ENCODE measurements at places on chromosomes 13 and 19. TPM values are rescaled to one million over a fixed set of nuclear protein-coding genes. Genes with fewer than 3 reads are reported as not detected.

GRCh38 chr13:99778500-99778899 is 193.1 kb downstream of the ZIC5 start:
- no peak for DNase-seq
- no peaks in the 10 kb centered on the region for H3K4me1 ChIP-seq
- no peaks in the 10 kb centered on the region for H3K27me3 ChIP-seq
- peaks cover 6% of the 10 kb centered on the region for H3K36me3 ChIP-seq

Gene RUVBL2
- total RNA-seq = 173 TPM

Gene IGFL1
- total RNA-seq = not detected

DNA sequence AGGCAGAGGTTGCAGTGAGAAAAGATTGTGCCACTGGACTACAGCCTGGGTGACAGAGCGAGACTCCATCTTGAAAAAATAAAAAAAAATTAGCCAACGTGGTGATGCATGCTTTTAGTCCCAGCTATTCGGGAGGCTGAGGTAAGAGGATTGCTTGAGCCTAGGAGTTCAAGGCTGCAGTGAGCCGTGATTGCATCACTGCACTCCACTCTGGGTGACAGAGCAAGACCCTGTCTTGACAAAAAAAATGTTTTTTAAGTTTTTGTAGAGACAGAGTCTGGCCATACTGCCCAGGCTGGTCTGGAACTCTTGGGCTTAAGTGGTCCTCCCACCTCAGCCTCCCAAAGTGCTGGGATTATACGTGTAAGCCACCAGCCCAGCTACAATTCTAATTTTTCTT is 22.4 kb upstream of the LSM14A start:
- no peaks in the 10 kb centered on the region for H3K27me3 ChIP-seq
- H3K4me3 ChIP-seq = no peak overlapping the region
- H3K36me3 ChIP-seq = no peaks in the 10 kb centered on the region
- no peak overlapping the region for H3K27ac ChIP-seq

DNA sequence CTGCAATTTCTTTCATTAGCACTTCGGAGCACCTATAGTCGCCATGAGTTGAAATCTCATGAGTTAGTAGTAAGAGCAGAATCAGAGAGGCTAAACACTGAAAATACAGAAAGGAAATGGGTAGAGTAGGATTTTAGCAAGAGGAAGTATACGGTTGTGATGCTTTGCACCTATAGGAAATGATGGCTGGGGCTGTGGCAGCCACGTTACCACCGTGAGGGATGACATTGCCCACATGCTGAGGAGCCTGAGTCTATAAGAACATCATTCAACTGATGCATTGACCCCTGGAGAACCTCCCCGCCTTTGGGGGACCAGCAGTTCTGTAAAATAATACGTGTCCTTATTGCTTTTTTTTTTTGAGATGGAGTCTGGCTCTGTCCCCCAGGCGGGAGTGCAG is 20.4 kb downstream of the FAM187B start:
- no peak for DNase-seq
- H3K36me3 ChIP-seq = no peaks in the 10 kb centered on the region
- H3K4me1 ChIP-seq = peaks cover 68% of the 10 kb centered on the region
- no peak overlapping the region for H3K27ac ChIP-seq
- no peaks in the 10 kb centered on the region for H3K27me3 ChIP-seq

Gene ZNF763
- 2.9 TPM for total RNA-seq

GRCh38 chr13:72960541-72960940 is 98.3 kb upstream of the KLF5 start:
- no peaks in the 10 kb centered on the region for H3K27me3 ChIP-seq
- no peaks in the 10 kb centered on the region for H3K4me1 ChIP-seq
- H3K4me3 ChIP-seq = no peak overlapping the region
- no peak for DNase-seq

DNA sequence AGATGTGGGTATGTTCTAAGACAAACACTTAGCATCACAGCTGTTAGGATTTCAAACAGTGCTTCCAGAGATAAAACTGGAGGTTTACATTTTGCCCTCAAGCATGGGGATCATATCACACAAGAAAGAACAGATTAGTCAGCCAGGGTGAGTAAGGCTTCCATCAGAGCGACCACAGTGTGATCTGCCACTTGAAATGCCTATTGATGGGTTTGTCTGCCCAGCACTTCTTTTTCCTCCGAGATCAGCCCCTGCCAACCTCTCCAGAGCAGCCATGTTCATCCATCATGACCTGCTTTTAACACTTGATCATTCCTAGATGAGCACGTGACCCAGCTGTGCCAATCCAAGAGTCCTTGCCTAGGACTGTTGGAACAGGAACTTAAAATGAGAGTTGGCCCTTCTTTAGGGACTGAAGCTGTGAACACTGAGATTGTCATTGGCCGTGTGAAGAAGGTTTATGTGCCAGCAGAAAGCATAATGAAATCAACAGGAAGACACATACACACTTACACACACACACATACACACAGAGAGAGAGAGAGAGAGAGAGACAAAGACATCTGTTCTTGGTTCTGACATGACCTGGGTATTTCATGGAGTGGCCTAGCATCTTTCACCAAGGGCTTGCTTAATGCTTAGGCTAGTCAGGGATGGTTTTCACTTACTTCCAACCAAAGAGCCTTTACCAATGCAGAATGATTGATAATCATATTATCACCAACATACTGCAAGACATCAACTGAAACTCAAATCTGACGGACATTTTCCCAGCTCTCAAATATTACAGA is 5.2 kb upstream of the CEBPG start:
- H3K4me3 ChIP-seq = no peak overlapping the region
- no peaks in the 10 kb centered on the region for H3K27me3 ChIP-seq

GRCh38 chr13:80841414-80841813 is 500.5 kb upstream of the SPRY2 start:
- no peak for DNase-seq
- H3K4me1 ChIP-seq = no peaks in the 10 kb centered on the region
- no peak overlapping the region for H3K27ac ChIP-seq

DNA sequence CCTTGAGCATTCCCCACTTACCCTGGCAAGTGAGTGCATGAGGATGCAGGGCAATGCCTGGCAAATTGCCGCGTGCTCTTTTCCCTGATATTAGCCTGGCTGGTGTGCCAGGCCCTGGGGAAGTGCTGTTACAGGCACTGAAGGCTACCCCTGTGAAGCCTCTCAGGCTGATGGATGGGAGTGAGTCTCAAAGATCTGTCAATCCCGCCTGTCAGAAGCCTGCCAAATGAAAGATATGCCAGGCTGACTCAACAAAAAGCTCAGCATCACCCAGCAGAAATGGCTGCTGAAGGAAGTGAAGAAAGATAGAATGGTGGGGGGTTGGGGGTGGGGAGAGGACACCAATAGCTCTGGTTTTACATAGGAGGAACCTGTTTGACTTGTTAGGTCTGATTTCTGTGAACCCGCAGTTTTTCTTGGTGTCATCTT is 112.1 kb downstream of the LACC1 start:
- peaks cover 5% of the 10 kb centered on the region for H3K36me3 ChIP-seq
- no peak overlapping the region for H3K27ac ChIP-seq
- no peak overlapping the region for H3K4me3 ChIP-seq
- no peaks in the 10 kb centered on the region for H3K4me1 ChIP-seq

Gene ZNF787
- 60.6 TPM for total RNA-seq

Gene TMEM221
- total RNA-seq = not detected

Gene LILRB2
- not detected for total RNA-seq

All from natural killer cell treated with Interleukin-12 subunit alpha and Interleukin-12 subunit beta and Interleukin-15 and Interleukin-18, amount 100 ng/mL, for 72 hours (primary cell).